ENCODE measurements at places on chromosomes 13 and 19. TPM values are rescaled to one million over a fixed set of nuclear protein-coding genes. Genes with fewer than 3 reads are reported as not detected.

Gene KIR2DL3
- not detected for total RNA-seq

Gene ZNF506
- total RNA-seq = 57.1 TPM

Gene CGB3
- total RNA-seq = not detected

Gene CDC34
- total RNA-seq = 30.8 TPM

Gene HCN2
- total RNA-seq = not detected

Gene ZNF223
- 16.9 TPM for total RNA-seq

Gene FGF22
- 0.29 TPM for total RNA-seq

Gene ZNF8
- total RNA-seq = 8.6 TPM

Gene PPP1R12C
- 183 TPM for total RNA-seq

Gene NBEA
- 16.7 TPM for total RNA-seq

Gene GPR18
- 0.26 TPM for total RNA-seq

Gene GDF15
- 84.1 TPM for total RNA-seq

Gene ZNF541
- 0.70 TPM for total RNA-seq

Gene FSD1
- total RNA-seq = not detected

Gene PROZ
- total RNA-seq = not detected

Gene NECTIN2
- 66.7 TPM for total RNA-seq

Gene ZNF575
- total RNA-seq = 2.1 TPM

Gene ELANE
- total RNA-seq = 0.81 TPM
